ENCODE measurements at places on chromosomes 13 and 19. TPM values are rescaled to one million over a fixed set of nuclear protein-coding genes. Genes with fewer than 3 reads are reported as not detected.

Gene ATP8B3
- 7.9 TPM for total RNA-seq

DNA sequence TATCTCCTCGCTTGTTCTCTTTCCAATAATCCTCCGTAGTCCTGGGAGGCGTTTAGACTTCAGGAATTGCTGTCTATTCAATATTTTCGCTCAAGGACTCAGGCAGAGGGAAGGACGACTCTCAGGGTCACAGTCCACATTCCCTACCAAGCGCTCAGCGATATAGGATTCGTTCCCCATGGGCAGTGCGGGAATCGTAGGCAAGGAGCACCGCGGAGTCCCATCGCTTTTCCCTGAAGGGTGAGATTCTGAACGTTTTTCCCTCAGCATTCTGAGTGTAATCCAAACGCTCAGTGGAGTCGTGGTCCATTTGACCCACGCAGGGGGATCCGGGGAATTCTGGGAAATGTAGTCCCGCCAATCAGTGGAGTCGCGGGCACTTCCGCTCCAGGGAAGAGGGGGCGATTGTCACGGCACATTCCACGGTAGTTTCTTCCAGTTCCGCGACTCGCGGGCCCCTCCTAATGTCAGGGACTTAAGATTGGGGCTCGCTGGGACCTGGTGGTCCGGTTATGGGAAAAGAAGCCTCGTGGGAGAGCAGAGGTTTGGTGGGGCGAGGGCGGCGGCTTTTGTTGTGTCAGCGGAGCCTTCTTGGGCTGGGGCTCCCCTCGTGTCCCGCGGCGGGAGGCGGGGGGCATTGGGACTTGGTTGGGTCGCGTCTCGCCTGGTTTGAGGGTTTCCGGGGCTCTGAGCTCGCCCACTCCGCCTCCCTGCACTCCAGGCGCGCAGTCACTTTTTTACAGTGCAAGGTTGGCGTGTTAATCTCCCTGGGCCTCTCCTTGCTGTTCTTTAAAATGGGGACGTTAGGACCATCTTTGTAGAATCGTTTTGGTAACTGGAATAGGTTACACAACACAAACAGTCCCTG lies at the start of gene ZNF234:
Gene ZNF234, plus strand, starts transcription at position 364 of the 868 bp plus-strand sequence. CDS start 3,079 bp downstream, outside the sequence.
- DNase-seq: peak; percentile 82

- peak; percentile 16 for DNase-seq
Observed at GRCh38 chr13:97975280-97975847, 21.9 kb downstream of the IPO5 start.

Gene THOP1
- 135 TPM for total RNA-seq

DNA sequence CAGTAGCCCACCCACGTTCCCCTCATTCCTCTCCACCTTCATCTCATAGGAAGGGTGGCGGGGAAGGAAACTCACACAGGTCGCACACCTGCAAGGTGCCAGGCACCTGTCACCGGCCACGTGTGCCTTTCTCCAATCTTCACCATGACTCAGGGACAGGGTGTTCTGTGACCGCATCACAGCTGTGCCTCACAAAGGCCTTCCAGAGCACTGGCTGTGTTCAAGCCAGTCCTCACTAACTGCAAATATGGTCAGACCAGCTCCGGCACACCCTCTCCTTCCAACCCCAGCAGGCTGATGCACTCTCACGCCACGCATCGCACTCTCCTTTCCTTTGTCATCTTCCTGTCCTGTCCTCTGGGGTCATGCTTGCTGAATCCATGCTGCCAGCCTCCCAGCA lies 415.9 kb downstream of the IRS2 start:
- DNase-seq: no peak

GRCh38 chr13:27921421-27921960 lies 1.7 kb downstream of the PDX1 start:
- peak; percentile 61 for DNase-seq

Gene OR7C1
- not detected for total RNA-seq

Gene AP3D1
- total RNA-seq: 105 TPM

GRCh38 chr13:52127378-52127777 lies 1.5 kb downstream of the NEK5 start:
- DNase-seq: no peak

DNA sequence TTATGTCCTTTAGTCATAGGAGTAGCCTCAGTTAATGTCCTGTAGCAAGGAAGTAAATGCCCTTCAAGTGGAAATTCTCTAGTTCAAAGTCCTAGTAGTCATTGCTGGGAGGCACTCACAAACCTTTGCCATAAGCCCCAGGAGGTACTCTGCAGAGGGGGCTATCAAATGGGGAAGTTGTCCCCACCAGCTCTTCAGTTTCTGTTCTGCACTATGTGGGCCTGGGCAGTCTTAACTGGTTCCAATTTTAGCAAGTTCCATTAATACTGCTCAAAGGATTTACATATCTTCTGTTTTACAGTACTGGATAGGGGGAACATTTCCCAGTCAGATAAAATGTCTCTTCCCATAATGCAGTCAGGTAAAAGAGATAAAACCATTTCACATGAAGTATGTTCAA lies 101.3 kb downstream of the B3GLCT start:
- no peak for DNase-seq

Gene KLK3
- total RNA-seq: not detected

Gene RDH8
- not detected for total RNA-seq

Data from activated CD4-positive, alpha-beta T cell treated with anti-CD3 and anti-CD28 coated beads for 36 hours (primary cell).